Fibroblast of upper back skin (primary cell): ENCODE measurements at places on chromosomes 12 and 14.
A peak's percentile ranks its signal among the peaks of the same experiment; 100 is the strongest.

- DNase-seq: peak; percentile 94
These were observed 43.0 kb upstream of the CTDSP2 start for GRCh38 chr12:57889500-57889989.

GRCh38 chr12:87216436-87216835, 812.8 kb downstream of the C12orf50 start:
- peak; percentile 74 for DNase-seq

- DNase-seq: no peak
These were observed 33.9 kb upstream of the RASSF8 start for GRCh38 chr12:25924491-25925001.

DNA sequence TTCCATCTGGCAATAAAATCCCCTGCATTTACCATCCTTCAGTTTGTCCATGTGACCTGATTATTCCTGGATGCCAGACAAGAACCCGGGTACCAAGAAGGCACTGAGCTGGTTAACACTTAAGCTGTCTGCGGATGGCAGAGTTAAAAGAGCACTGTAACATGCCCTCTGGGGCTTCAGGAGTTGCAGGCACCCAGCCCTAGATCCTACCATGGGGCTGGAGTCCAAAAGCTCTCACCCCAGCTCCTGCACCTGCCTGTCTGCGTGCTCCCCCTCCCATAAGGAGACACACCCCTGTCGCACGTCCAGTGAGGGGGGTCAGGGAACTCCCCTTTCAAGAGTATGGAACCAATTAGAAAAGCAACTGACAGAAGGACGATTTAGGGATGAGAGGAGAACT, 14.6 kb upstream of the FBXO34 start:
- DNase-seq: no peak

DNA sequence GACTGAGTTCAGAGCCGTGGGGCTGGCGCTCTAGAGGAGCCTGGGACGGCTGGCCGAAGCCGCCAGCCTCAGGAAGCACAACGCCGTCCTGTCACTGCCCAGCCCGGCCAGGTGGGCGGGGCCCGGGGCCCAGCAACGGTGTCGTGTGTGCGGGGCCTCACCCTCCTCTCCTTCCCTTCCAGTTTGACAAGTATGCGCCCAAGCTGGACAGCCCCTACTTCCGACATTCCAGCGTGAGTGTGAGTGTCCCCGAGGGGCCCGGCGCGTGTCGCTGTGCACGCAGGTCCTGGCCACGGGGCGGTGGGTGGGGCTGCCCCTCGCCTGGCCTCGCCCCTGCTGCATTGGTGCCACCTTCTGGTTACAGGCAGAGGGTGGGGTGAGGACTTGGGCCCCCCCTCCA, 38.3 kb downstream of the LRCOL1 start:
- no peak for DNase-seq

GRCh38 chr12:132484183-132484890, 5.6 kb upstream of the FBRSL1 start:
- no peak for DNase-seq

- DNase-seq: peak; percentile 5
These were observed 77.2 kb upstream of the DCD start for GRCh38 chr12:54725233-54725843.

GRCh38 chr12:75260316-75260715, 50.7 kb upstream of the KCNC2 start:
- DNase-seq: peak; percentile 0

DNA sequence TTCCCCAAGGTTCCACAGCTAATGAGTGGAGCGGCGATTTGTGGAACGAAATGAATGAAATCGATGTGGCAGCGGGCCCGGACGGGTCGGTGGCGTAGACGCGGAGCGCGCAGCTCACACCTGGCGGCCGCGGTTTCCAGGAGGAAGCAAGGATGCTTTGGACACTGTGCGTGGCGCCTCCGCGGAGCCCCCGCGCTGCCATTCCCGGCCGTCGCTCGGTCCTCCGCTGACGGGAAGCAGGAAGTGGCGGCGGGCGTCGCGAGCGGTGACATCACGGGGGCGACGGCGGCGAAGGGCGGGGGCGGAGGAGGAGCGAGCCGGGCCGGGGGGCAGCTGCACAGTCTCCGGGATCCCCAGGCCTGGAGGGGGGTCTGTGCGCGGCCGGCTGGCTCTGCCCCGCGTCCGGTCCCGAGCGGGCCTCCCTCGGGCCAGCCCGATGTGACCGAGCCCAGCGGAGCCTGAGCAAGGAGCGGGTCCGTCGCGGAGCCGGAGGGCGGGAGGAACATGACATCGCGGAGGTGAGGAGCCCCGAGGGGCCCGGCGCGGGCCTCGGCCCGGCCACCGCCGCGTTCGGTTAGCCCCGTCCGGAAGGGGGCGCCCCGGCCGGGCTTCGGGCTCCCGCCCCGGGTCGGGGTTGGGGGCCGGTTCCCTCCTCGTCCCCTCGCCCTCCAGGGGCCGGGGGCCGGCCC, at the start of gene PTPN11:
PTPN11 (plus strand) TSS at position 340 of the 689 bp plus-strand sequence; CDS start at position 505, 165 bp downstream.
- DNase-seq: peak; percentile 78

DNA sequence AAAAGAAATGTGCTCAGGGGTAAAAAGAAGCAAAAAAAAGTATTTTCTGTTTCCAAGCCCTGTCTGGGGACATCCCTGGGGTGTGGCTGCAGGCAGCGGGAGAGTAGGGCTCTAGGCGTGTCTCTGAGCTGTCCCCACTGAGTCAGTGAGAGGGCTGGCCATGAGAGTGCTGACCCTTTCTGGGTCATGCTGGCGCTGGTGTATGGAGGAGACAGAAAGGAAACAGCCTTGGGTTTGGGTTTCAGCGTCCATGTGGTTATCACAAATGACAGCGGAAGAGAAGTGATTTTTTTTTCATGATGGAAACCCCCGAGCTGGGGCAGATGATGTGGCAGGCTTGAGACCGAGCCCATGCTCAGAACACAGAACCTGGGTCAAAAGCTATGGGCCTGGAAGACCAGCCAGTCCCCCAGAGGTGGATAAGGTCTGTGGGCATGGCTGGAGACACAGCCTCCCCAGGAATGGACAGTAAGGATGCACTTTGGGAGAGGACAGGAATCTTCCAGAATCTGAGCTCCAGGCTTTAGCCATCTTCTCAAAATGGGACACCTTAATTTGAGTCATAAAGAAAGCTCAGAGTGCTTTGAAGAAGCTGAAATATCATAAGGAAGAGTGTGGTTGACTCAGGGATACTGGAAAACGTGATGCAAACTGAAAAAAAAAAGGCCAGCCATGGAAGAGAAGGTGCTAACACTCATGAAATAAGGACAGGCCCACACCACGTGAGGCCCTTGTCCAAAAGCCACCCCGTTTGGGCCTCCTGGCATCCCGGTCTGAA, 36.2 kb downstream of the SYNE3 start:
- DNase-seq: no peak

DNA sequence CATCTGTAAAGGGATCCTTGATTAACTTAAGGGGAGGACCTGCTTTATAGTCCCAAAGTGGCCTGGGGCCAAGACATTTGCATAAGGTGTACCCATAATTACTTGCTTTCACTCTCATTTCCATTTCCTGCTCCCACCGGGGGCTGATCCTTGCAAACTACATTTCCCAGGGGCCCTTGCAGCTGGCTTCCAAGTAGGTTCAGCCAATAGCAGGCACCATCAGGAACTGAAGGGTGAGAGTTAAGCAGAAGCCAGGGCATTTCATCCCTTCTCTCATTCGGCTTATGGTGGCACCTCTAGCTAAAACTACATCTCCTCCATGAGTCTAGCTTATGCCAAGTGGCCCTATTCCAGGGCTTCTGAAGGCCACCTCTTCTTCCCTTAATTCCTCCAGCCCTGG, 88.8 kb downstream of the CCDC60 start:
- no peak for DNase-seq

- no peak for DNase-seq
These were observed 103.9 kb downstream of the BTG1 start for GRCh38 chr12:92041742-92042141.

- no peak for DNase-seq
These were observed 2.9 kb downstream of the ATXN3 start for GRCh38 chr14:92103363-92103989.

DNA sequence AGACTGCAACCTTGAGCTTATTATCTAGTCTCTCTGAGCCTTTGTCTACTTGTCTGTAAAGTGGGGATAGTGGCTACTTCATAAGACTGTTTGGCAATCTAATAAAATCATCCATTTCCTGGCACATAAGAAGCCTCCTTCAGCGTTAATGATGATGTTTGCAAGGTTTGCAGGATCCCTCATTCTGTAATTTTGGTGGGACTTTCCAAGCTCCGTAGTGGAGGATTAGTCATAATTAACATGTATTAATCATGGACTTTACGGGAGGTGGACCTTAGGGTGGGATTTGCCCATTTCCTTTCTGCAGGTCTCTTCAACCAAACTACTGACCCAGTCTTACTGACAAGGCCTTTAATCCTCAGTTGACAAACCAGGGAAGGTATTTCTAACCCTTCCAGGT, 66.2 kb downstream of the NTF3 start:
- DNase-seq: peak; percentile 36

- no peak for DNase-seq
These were observed 211.0 kb upstream of the GARIN6 start for GRCh38 chr12:99436584-99436983.
